Pancreas (tissue), 10 donors: ENCODE measurements at places on chromosomes 16 and 17.

DNA sequence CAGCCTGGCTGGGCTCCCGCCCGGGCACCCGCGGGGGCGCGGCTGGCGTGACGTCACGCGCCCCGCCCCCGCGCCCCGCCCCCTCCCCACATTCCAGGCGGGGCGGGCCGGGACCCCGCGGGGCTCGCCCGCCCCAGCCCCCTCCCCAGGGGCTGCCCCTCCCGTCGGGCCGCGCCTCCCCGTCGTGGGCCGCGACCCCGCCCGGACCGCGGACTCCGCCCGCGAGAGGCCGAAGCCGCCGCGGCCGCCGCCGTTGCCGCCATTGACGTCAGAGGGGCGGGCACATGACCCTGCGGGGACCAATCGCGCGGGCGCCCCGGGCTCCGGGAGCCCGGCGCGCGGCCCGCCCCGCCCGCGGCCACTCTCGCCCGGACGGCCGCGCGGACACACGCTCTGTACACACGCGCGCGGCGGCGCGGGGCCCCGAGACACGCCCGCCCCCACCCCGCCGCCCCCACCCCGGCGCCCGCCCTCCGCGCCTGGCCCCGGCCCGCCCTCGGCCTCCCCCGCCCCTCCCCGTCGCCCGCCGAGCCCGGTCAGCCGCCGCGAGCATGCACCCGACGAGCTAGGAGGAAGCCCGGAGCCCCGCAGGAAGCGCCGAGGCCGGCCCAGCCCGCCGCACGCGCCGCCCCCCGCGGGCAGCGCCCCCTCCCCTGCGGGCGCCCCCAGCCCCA lies at the start of gene CMIP:
Gene CMIP, plus strand, starts transcription at position 361 of the 674 bp plus-strand sequence.
- DNase-seq = peak; percentile 84

DNA sequence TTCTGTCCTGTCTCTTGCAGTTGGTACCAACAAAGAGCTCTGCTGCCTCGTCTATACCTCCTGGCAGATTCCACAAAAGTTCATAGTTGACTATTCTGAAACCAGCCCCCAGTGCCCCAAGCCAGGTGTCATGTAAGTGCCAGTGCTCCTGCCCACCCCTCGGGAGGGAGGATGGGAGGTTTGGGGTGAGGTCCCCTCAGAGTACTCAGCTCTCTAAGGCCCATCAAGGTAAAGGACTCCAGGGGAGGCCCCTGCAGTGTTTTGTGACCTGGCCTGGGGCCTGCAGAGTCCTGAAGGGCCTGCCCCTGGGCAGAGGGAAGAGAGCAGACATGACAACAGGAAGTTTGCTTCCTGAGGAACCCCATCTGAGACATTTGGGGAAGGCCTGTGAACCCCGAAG lies 6.4 kb downstream of the CCL18 start:
- DNase-seq = no peak

DNA sequence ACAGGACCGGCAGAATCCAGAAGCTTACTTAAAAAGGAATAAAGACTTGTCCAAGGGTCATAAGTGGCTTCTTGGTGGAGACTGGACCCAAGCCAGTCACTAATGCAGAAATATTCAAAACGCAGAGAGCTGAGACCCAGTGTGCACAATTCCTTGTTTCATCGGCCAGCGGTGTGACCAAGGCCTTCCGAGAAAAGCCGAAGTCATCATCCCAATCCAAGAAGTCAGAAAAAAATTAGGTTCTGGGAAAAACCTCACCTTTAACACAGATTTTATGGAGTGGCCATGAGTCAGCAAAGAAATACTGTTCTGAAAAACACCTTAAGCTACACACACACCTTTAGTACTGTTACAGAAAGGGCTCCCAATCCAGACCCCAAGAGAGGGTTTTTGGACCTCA lies 1.0 kb upstream of the GCSH start:
- no peak for DNase-seq

DNA sequence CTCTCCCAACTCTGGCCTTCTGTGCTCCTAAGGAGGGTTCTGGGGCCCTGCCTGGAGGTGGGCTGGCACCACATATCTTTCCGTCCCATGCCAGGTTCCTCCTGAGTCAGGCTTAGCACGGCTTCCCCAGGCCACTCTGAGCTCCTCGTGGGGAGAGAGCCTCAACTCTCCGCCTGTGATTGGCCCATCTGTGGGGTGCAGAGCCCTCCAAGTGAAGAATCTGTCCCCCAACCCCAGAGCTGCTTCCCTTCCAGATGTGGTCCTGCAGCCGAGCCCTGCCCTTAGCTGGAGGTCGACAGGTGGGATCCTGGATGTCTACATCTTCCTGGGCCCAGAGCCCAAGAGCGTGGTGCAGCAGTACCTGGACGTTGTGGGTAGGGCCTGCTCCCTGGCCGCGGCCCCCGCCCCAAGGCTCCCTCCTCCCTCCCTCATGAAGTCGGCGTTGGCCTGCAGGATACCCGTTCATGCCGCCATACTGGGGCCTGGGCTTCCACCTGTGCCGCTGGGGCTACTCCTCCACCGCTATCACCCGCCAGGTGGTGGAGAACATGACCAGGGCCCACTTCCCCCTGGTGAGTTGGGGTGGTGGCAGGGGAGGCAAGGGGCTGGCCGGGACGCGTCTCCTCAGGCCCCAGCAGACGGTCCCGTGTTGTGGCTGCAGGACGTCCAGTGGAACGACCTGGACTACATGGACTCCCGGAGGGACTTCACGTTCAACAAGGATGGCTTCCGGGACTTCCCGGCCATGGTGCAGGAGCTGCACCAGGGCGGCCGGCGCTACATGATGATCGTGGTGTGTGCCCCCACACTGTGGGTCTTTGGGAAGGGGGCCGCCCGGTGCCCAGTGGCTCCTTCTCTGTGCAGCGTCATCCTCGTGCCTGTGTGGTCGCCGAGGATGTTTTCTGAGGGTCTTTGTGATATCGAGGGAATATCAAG lies 6.9 kb downstream of the GAA start:
- DNase-seq = peak; percentile 29

GRCh38 chr17:61168506-61168905 lies 231.1 kb upstream of the TBX2 start:
- DNase-seq = no peak

DNA sequence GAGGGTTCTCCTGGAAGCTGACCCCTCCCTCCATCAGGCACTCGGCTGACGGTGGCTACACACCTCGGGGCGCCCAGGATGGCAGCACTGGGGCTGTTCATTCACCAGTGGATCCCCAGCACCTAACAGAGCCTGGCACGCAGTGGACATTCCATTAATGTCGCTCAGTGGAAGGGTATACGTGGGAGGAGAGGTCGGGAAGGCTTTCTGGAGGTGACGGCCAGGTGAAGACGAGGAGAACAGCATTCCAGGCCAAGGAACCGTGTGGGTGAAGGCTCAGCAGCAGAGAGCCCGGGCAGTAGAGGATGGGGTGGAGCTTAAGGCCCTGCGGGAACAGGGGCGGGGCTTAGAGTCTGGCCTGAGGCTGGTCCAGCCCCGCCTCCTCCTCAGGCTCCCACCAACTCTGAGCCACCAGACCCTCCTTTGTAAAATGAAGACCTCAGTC lies 2.5 kb upstream of the HS3ST6 start:
- no peak for DNase-seq

- DNase-seq = no peak
Measured at GRCh38 chr17:64384253-64385186, 6.1 kb downstream of the PECAM1 start.

DNA sequence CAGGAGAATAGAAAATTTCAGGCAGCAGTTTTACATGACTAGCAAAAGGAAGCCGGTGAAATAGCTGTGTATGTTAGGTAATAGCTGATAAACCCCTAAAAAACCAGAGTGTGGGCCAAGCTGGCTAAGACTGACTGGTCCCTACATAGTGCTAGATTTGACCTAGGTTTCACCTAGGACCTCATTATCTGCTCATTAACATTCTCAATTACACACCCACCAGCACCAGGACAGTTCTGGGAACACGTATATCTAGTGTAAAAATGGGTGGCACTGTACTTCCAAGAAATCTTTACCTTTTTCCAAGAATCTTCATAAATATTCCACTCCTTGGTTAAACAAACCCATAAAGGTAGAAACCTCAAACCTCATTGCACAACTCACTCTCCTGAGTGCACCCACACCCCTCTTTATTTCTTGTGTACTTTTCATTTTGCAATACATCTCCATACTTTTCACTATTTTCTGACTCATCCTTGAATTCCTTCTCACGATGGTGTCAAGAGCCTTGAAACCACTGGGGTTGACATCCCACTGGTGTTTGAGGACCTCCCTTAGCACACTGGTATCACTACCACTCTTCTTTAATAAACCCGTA lies 262.7 kb upstream of the KCNJ16 start:
- DNase-seq = no peak

GRCh38 chr17:2064520-2064971 lies 9.6 kb downstream of the HIC1 start:
- DNase-seq = no peak

DNA sequence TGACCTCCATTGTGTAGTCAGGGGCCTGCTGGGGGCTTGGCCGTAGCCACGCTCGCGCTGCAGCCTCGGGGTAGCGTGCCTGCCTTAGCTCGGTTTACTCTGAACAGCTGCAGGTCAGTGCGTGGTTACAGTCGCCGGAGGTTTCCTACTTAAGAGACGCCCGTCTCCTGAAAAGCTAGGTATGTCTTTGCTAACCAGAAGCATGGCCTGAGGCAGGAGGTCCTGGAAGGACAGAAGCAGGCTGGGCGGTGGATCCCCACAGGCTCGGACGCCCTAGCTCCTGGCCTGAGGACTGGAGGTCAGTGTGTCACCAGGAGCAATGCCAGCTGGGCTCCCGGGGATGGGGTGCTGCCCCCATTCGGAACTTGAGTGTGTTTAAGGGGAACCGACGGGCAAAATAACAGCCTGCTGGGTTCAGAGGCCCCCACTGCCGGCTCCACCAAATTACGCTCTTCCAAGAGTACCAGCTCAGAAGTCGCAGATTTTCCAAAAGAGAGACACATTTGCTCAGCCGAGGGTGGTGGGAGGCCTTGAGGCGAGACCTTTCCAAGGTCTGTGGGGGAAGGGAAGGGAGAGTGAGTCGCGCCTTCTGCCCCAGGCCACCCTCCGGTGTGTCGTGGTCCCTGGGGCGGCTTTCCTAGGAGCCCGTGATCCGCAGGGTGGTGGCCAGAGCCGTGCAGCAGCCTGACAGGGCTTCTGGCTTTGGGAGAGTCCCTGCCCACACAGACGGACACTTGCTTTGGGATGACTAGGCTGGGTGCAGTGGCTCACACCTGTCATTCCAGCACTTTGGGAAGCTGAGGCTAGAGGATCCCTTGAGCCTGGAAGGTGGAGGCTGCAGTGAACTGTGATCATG lies 3.9 kb upstream of the GNG13 start:
- no peak for DNase-seq

DNA sequence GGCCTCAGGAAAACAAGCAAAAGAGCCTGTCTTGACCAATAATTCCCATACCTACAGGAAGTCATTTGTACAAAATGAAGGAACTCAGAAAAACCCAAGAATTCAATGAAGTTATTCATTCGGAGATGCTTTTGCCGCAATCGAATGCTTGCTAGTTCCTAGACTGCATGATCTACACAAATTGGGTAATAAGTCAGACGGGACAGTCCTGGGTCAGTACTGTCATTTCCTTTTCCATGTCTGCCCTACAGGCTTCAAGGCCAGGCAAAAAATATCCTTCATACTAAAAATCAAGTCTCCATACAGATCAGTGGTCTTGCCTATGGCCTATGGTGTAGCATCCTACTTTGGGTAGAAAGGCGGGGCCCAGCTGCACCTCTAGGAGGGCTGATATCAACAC lies 71.4 kb downstream of the CFDP1 start:
- DNase-seq = no peak

DNA sequence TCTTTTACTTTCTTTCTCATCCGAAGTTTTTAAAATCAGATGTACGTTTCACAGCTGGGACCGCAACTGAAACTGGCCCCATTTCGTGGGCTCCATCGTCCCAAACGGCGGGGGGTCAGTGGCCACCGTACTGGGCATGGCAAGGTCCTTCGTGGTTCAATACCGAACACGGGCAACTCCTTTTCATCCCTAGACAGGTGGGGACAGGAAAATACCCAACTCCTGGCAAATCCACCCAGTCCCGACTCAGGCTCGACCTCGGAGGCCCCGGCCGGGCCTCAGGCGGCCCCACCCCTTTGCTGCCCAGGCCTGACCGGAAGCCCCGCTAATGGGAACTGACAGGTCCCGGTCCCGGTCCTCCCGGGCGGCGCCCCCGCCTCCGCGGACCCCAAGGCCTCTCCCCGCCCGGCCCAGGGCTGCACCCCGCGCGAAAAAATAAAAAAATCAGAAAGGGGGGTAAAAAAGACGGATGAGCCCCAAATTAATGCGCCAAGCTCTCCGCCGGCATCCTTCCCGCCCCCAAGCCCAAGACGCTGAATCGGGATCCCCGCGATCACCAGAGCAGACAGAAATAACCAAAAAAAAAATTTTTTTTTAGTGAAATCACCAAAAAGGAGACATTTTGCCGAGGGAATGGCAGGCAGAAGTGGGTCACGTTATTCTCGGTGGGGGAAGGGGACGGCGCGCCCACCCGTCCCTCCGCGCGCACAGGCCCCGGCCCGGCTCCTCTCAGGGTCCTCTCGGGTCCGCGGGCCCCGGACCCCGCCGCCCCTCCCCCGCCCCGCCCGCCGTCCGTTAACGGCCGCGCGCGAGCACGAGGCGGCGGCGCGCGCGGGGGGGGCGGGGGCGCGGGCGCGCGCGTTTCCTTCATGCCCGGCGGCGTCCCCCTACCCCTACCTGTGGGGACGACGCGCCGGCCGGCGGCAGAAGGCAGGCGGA lies 562 bp downstream of the ZC3H7A start:
- peak; percentile 74 for DNase-seq

DNA sequence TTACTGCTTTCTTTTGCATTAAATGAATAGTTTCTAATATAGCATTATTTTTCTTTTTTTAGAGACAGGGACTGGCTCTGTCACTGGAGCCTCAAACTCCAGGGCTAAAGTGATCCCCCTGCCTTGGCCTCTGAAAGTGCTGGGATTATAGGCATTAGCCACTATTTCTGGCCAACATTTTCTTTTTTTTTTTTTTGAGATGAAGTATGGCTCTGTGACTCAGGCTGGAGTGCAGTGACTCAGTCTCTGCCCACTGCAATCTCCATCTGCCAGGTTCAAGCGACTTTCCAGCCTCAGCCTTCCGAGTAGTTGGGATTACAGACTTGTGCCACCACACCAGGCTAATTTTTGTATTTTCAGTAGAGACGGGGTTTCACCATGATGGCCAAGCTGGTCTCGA lies 2.0 kb upstream of the DUXB start:
- DNase-seq = no peak

GRCh38 chr16:11634312-11634711 lies 33.9 kb upstream of the SNN start:
- DNase-seq = no peak

DNA sequence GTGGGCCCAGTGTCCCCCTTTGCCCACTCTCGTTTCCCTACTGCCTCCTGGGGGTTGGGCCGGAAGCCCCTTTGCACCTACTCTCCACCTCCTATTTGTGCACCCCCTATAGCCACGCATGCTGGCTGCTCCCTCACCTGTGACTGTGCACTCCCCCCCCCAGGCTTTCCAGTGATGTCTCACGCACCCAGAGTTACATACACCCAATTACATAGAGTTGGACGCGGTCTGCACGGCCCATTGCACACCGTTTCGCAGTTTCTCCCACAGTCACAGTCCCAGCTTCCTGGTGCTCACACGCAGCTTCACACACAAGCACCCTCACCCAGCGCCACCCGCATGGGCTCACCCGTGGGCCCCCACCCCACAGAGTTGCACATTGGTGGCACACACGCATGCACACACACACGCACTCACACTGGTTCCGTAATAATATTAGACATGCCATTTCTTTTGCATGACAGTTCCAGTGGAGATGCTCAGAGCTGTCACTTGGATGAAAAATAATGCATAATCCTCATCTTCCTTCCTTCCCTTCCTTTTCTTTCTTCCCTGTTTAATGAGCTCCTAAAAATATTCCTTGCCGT lies 21.5 kb upstream of the C1QL1 start:
- no peak for DNase-seq
